ENCODE measurements at places on chromosomes 5 and 9.

GRCh38 chr5:134440201-134440755 is 28.6 kb upstream of the CDKN2AIPNL start:
- no peaks in the 10 kb centered on the region for H3K27me3 ChIP-seq
- H3K36me3 ChIP-seq: no peaks in the 10 kb centered on the region
- no peak overlapping the region for H3K27ac ChIP-seq
- H3K4me3 ChIP-seq: no peak overlapping the region
- no peak for DNase-seq

DNA sequence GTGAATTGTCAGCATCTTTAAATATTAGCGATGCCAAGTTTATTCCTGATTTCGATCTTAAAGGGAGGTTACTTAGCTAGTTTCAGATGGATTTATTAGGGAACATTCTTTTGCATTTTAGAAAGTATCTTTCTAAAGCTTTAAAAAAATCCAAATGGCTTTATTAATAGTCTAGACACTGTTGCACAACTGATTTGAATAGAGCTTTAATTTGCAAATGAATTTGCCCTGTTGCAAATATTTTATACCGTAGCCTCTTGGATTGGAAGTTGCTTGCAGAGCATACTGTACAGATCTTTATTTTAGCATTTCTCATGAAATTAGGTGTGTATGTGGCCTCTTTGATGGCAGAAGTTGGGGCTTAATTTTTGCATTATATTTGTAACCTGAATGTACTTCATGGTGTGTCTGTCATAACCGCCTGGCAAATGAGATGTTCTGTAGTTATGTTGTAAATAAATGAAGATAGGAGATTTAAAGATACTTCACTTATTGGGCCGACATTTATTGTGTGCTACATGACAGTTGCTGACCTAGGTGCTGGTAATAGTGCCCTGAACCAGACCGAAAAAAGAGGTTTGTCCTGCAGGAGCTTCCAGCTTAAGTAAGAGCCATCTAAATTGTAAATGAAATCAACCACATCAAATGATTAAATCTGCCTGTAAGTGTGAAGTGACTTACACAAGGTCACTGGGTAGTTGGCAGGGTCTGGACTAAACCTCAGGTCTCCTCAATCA is 1.8 kb downstream of the TCERG1 start:
- no peaks in the 10 kb centered on the region for H3K27me3 ChIP-seq
- H3K4me1 ChIP-seq: peaks cover 32% of the 10 kb centered on the region
- DNase-seq: no peak
- H3K27ac ChIP-seq: peak overlapping the region; percentile 12
- peaks cover 24% of the 10 kb centered on the region for H3K36me3 ChIP-seq

DNA sequence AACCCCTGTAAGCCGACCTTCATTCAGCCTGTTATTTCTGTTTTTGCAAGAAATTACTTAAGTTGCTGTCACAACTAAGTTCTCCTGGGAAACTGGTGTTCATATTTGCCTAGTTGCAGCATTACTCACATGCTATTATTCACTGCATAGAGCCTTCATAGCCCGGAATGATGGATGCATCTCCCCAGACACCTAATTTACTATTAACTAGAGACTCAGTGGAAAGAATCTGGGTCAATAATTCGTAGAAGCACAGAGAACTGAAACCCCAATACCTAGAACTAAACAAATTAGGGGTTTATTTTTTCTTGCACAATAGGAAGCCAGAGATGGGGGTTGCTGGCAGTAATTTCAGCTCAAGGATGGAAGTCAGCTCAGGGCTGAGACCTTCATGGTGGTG is 45.7 kb upstream of the FAM170A start:
- H3K36me3 ChIP-seq: no peaks in the 10 kb centered on the region
- no peaks in the 10 kb centered on the region for H3K4me1 ChIP-seq
- H3K27ac ChIP-seq: no peak overlapping the region
- peaks cover 4% of the 10 kb centered on the region for H3K27me3 ChIP-seq
- H3K4me3 ChIP-seq: no peak overlapping the region
- no peak for DNase-seq

DNA sequence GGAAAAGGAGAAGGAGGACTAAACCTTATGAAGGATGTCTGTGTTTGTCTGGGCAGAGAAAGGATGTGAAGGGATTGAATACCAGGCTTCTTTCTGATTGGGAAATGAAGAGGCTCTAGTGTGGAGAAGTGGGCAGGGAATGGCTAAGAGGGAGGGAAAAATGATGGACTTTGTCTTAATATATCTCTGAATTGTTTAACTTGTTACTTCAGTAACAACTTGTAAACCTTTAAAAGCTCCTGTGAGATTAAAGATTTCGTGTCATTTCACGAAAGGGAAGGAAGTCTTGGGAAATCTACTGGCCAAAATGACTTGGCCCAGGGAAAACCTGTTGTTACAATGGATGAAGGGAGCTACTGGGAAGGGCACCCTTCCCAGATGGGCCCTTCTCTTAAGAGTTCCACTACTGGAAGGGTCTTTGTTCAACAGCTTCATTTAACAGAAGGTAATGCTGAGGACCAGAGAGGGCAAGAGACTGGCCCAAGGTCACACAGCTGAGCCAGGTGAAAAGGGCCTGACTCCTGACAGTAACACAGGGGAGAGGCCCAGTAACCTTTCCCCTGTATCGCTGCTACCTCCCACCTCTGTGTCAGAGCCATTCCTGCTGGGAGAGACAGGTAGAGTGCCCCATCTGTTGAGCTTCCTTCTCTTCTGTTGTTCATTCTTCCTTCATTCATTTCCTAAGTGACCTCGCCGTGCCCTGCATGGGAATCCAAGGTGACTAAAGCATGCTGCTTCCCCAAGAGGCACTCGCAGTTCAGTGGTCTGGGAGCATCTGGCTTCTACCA is 5.1 kb upstream of the TCOF1 start:
- no peaks in the 10 kb centered on the region for H3K36me3 ChIP-seq
- H3K27ac ChIP-seq: no peak overlapping the region
- no peak overlapping the region for H3K4me3 ChIP-seq
- H3K27me3 ChIP-seq: peaks cover 9% of the 10 kb centered on the region
- H3K4me1 ChIP-seq: peaks cover 13% of the 10 kb centered on the region

DNA sequence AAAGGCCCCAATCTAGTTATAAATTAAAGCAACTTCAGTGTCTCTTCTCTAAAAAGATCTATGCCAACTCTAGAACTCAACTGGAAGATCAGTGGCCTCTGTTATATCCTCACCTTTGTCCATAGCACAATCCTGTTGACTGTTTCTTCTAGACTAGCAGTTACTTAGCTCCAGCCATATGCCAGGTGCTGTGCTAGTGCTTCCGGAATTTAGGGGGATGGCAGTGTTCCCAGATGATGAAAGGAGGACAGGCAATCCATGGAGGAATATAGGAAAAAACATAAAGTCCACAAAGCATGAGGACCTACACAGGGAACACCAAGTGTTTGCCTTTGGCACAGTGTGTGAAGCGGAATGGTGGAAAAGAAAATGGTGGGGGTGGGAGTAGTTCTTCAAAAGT is 214.3 kb downstream of the MAPKAP1 start:
- no peaks in the 10 kb centered on the region for H3K36me3 ChIP-seq
- DNase-seq: no peak
- H3K27ac ChIP-seq: no peak overlapping the region

All from activated T-helper 2 cell treated with anti-CD3 and anti-CD28 coated beads, Interferon-gamma antibody, Interleukin-2, Interleukin-4, amounts not matched to agents 10 μg/mL and 5 μg/mL and 100 μg/mL, durations not matched to agents 14 hours and 24 hours and 36 hours (primary cell).